Chondrocyte (in vitro differentiated cells): ENCODE measurements at places on chromosomes 5 and 9.

- no peak for DNase-seq
Measured at GRCh38 chr5:27341342-27341741, 303.0 kb upstream of the CDH9 start.

- no peak for DNase-seq
Measured at GRCh38 chr5:159331093-159331973, 1.0 kb upstream of the IL12B start.

- no peak for DNase-seq
Measured at GRCh38 chr5:163915481-163915961, 410.1 kb downstream of the MAT2B start.

- DNase-seq: no peak
Measured at GRCh38 chr5:72298711-72299110, 21.3 kb downstream of the MRPS27 start.

GRCh38 chr9:36894695-36895310, 139.3 kb downstream of the PAX5 start:
- no peak for DNase-seq

GRCh38 chr9:36123515-36123914, 13.0 kb upstream of the GLIPR2 start:
- no peak for DNase-seq

GRCh38 chr9:130368631-130369103, 76.1 kb upstream of the ASS1 start:
- DNase-seq: no peak

DNA sequence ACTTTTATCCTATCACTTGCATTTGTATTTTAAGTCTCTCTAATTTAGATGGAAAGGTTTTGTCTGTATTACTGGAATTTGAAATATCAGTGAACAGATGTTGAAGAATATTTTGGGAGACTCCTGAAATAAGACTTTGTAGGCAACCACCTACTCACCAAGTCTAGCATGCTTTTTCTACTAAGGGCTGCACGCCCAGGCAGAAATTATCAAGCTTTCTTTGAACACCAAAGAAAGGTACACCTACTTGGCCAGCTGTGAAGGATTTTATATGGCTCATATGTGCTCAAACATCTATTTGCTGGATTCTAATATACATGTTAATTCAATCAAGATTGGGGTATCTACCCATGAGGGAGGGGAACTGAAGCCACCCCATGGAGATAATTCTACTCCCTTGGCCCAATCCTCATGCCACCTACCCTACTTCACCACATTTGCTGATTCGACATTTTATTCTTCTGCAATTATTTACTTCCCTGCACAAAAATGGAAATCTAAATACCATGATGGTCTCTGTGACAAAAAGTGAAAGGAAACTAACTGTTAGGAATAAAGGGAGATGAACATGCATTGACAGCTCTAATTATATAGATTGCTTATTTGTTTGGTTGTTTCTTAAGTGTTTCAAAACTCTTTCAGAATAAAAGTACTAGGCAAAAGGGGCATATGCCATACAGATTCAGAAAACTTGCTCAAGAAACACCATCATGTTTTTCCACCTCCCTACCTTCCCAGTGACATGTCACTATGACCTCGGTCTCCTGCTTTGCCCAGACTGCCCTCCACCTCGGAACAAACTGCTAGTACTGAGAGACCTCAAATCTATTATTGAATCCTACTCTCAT, 895 bp upstream of the MYOT start:
- no peak for DNase-seq

DNA sequence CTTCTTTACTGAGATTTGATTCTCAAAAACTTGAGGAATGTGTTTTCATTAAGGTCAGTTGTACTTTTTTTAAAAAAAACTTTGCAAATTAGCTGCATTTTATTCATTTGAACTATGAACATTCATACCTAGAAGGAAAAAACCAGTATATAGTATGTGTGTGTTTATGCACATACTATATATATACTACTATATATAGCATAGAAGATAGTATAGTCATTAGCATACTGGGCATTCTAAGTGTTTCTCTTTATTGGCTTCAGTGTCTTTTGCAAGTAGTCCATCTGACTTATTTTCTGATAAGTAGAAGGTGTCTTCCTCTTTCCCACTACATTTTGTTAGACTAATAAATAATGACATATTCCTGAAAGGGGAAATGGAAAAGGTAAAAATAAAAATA, 33.0 kb downstream of the ELOVL7 start:
- no peak for DNase-seq

- DNase-seq: no peak
Measured at GRCh38 chr5:119347991-119348390, 7.8 kb upstream of the TNFAIP8 start.

GRCh38 chr5:77157732-77158532, 52.5 kb upstream of the PDE8B start:
- no peak for DNase-seq

- no peak for DNase-seq
Measured at GRCh38 chr9:113205432-113205831, 15.6 kb downstream of the FKBP15 start.
